NCI-H1694 (cell line): ENCODE measurements at places on chromosomes 6 and 20.
A peak's percentile ranks its signal among the peaks of the same experiment; 100 is the strongest.

DNA sequence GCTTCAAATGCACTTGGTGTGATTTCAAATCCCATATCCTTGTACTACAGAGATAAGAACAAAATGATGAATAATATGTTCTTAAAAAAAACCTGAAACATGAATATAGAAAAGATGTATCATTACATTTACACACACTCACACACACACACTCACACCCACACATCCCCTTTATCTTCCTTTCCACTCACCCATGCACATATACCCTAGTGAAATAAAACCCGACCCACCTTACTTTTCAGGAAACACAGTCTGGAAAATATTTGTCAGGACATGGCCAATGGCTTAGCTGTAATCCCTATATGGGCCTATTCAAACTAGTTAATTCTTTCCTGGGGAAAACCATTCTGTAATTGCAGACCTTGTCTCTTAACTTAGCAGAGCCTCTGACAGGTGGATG, 60.8 kb upstream of the EDN1 start:
- no peak for DNase-seq

DNA sequence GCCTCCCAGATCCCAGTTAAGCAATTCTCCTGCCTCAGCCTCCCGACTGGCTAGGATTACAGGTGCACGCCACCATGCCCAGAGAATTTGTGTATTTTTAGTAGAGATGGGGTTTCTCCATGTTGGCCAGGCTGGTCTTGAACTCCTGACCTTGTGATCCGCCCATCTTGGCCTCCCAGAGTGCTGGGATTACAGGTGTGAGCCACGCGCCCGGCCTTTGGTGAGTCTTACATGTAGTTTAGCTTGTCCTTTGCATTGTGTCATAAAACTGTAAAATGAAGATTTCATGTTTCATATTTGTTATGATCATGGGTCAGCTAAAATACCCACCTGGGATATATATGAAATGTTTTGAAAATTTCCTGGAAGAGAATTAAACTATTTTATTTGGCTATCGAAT, 183.5 kb downstream of the SASH1 start:
- DNase-seq: no peak

GRCh38 chr20:24436160-24436559, 33.3 kb upstream of the SYNDIG1 start:
- peak; percentile 30 for DNase-seq

DNA sequence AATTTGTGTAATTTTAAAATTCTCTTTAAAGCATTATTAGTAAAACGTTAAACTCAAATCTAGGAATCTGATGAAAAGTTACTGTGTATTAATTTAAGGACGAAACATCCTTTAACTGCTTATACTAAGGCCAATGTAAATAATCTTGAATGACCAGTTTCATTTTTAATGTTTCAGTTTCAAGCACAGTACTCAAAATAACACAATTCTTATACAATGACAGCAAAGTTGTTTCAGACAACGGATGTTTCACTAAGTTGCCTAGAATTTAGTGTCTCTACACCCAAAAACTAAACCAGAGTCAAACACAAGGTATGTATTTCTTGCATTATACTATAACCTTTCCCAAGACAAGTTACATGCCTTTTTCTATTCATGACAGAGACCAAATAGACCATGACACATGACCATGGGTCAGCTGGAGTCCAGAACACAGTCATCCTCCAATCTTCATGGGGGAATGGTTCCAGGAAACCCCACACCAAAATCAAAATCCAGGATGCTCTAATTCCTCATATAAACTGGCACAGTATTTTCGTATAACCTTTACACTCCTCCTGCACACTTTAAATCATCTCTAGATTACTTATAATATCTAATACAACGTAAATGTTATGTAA, 7.7 kb downstream of the PHIP start:
- DNase-seq: no peak

DNA sequence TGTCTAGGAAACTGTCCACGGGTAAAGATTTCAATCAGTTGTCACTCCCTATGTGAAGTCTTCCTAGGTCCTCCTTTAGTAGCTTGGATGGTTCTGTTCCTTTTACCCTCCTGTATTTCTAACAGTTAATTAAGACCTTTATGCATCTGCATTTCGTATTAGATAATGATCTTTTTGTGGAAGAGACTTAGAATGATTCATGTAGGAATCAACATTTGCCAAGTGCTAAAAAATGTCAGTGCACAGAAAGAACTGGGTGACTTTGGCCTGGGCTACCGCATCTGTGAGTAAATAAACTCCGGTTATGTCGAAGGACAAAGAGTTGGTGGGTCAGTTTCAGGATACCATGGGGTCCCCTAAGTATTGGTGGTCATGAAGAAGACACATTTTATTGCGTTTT, 918.0 kb downstream of the TFAP2A start:
- no peak for DNase-seq

- DNase-seq: no peak
These were observed 121.9 kb downstream of the MTHFD1L start for GRCh38 chr6:150987371-150987828.

DNA sequence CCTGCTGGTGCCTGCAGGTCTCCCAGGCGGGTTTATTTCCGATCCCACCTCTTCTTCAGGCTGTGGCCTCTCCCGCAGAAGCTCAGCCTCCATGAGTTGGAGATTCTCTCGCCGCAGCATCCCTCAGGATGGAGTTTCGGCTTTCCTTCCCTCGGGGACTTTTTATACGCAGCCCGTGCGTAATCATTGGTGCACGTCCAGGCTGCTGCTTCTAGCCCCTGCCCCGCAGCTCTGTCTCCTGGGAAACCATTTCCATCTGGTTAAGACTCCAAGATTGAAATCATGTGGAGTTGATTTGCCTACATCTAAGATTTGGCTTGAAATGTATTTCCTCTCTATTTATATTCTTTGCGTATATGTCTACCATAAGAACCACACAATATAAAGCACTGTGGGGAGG, 46.7 kb upstream of the CARMIL1 start:
- DNase-seq: no peak

DNA sequence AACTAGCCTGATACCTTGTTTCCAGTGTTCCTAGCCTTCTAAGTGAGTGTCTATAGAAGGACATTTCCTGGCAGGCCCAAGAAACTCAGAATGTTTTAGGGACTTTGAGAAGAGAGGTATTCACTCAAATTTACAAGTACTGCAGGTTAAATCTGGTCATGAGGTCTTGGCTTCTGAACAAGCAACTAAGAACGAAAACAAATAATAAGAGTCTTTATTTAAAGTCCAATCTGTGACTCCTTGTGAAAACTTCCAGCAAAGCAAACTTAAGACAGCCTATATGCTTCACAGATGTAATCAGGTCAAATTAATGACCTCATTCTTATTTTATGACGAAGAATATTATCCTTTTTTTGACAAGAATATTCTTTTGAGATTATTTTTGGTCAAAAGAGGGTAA, 79.4 kb upstream of the PRSS16 start:
- no peak for DNase-seq

DNA sequence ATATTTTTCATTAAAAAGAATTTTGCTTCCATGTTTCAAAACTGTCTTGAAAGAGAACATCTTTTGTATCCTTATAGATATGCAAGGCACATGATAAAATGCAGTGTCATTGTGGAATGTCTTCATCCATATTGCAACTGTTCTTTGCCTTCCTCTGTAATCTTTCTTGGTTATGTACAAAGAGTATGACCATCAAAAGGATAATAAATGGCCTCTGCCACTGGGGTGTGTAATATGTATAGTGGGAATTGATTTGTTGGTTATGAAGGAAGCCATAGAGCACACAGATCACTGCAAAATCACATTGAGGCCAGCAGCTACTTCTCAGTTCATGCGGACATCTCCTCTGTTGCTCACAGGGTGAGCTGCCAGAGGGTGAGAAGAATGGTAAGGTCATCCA, 703.5 kb downstream of the TFAP2A start:
- no peak for DNase-seq

DNA sequence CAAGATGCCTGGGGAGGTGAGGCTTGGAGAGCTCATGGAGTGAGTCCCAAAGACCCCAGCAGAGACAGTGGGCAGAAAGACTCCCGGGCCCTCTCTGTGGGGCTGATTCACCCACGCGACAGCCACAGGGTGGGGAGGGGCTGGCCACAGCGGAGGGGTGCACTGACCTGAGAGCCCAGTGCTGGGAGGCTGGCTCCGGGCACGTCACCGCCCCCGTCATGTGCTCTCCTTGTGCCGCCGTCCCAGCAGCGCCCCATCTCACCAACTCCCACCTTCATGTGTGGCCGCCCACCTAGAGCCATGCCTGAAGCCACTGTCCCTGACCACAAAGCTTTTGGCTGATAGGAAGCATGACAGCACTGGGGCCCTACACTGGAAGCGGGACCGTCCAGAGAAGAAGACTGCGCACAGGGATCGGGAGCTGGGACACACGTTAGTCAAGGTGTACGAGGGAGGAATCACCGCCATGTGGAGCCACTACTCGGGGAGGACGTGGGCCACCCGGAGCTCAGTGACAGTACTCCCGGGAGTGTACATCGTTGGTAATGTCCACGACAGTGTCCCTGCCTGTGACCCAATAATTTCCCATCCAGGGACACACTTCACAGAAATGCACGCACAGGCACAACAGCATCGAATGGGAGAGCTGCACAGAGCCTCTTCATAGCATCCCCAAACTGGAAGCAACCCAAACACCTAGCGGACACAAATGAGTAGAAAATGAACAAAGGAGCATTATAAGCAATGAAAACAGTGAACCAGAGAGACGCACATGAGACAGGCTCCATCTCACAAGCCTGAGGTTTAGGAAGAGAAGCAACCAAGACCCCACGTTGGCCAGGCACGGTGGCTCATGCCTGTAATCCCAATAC, 28.4 kb upstream of the FOXC1 start:
- DNase-seq: no peak

GRCh38 chr6:143549221-143549948, 37.9 kb upstream of the FUCA2 start:
- DNase-seq: no peak

- no peak for DNase-seq
These were observed 128.1 kb upstream of the STMND1 start for GRCh38 chr6:16973545-16974386.

DNA sequence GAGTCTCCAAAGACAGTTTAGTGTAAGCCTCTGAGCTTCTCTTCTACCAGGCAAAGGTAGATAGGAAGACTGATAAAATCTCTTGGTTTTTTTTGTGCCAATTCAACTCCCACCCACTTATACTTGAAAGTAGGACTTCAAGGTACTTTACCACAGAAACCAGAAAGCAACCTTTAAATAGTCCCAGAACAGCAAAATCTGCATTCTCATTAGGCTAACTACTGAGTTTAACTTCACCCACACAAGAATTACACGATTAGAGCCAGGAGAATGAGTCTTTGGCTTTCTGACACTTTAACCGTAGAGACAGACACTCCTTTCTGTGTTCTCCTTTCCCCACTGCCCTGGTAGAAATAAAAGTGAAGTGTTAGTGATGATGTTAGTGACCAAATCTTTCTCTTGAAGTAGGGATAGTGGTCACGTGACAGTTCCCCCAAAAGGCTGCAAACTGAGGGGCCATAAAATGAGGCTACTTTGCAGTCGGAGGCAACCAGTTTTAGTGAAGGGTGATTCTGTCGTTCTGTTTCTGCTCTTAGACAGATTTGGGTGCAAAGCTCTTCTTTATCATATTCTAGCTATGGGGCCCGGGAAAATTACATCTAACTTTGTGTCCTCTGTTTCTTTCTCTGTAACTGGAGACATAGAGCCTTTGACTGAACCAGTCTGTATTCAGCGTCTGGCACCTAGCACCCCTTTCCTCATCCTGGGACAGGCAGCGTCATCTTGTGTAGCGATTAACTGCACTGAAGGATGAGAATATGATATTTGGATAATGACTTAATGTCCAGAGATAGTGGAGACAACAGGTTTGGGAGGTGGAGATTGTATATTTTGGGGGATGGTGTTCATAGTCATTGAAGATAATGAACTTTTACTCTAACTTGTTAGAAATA, 206.4 kb upstream of the CITED2 start:
- no peak for DNase-seq

DNA sequence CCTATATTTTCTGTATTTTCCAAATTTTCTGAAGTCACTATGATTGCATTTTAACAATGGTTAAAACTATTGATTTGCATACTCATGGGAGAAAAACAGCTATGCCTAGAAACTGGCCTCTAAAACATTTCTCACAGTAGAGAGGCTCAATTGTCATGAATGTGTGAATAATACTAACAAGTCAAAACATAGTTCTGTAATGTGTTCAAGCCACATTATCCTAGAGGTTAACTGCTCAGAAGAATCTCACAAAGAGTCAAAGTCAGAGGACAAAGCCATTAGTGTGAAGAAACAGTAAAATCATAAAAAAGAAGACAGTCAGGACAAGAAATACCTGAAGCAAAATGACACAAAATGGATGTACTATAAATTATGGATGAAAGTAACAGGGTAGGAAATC, 12.5 kb upstream of the ALDH8A1 start:
- DNase-seq: no peak

GRCh38 chr6:10759312-10759839, 11.8 kb downstream of the TMEM14B start:
- peak; percentile 35 for DNase-seq

GRCh38 chr6:85644279-85644762, 1.6 kb upstream of the SYNCRIP start:
- DNase-seq: no peak

DNA sequence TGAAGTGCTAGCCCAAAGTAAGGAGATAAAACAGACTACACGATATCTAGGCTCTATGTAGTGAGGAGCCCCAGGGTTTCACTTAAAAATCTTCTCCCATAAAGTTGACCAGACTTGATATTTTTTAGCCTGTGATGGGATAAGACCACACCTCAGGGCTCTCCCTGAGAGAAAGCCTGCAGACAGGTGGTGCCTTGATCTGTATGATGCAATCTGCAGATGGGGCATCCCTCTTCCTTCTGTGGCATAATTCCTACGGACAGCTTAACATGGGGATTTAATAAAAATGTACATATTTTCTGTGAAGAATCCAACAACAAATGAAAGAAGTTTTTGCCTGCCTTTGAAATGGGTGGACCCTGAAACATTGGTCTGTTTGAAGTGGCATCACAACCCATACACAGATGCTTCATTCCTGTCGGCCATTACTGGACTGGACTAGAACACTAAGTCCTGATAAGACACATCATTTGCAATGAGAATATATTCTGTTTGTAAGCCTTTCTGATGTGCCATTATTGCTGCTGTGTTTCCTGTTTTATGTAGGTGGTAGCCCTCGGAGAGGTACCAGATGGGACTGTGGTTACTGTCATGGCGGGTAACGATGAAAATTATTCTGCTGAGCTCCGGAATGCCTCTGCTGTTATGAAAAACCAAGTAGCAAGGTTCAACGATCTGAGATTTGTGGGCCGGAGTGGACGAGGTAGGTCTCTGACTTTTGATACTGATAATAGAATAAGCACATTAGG, 53.8 kb upstream of the SUPT3H start:
- DNase-seq: no peak

DNA sequence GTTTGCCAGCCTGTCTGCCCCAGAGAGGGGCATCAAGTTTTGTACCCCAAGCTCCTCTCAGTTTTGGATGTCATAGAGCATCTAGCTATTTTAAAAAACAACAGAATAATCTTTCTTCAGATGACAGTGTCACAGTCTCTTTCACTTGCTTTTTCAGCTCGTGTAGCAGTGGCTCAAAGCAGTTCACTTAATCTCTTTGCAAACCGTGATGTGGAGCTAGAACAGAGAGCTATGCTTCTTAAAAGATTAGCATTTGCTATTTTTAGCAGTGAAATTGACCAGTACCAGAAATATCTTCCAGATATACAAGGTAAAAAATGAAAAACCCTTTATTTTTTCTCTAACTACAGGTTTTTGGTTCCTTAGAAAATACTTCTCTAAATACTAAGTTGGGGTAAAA, 37.3 kb downstream of the PGM3 start:
- DNase-seq: no peak
